AG20443 (cell line): ENCODE measurements at places on chromosomes 4 and X.

DNA sequence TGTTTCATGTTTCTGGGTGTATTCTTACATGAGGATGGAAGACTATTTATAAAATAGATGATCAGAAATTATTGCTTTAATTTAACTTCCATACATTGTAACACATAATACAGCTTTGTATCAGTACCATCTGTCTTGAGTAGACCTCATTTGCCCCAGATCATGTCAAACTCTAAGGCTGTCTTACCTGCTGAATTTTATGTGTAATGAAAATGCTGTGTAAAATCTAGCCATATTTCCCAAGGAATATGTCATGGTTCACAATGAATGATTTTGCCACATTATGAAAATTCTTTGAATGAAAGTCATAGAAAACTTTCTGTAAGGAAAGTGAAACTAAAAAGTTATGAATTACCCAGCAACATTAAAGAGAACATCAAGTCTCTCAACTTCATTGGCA, 7.4 kb downstream of the BDH2 start:
- DNase-seq: no peak

GRCh38 chrX:10483191-10483831, 137.1 kb downstream of the MID1 start:
- DNase-seq: no peak

DNA sequence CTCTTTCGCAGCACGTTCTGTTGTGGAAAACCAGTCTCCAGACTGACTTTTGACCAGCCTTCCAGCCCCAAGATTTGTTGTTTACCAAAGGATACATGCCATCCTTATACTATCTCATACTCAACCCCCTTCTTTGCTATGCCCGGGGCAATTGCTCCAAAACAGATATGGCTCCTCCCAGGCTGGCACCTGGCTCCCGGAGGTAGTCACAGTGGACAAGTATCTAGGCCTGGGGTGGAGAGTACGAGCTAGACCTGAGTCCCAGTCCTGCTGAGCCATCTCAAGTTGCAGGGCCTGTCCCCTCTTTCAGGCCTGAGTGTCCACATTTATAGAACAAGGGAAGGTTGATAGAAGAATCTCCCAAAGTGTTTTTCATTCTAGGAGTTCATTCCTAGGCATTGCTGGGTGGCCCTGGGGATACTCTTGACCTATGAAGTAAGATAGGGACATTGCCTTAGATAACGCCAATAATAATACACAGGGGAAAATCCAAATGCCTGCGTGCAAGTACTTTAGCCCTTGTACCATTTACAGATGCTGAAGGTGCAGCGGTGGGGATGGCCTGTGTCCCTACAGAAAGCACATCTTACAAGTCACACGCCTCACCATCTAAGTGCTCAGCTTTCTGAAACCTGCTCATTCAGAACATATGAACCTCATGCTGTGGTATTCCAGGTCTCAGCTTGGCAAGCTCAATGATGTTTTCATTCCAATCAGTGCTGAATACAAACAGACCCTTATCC, 136.7 kb upstream of the MAMLD1 start:
- no peak for DNase-seq

GRCh38 chr4:89722517-89722916, 114.4 kb downstream of the SNCA start:
- DNase-seq: no peak

- DNase-seq: no peak
These were observed 531.4 kb downstream of the INPP4B start for GRCh38 chr4:142314686-142315085.

GRCh38 chr4:4677556-4678522, 136.0 kb upstream of the STX18 start:
- DNase-seq: peak; percentile 80

DNA sequence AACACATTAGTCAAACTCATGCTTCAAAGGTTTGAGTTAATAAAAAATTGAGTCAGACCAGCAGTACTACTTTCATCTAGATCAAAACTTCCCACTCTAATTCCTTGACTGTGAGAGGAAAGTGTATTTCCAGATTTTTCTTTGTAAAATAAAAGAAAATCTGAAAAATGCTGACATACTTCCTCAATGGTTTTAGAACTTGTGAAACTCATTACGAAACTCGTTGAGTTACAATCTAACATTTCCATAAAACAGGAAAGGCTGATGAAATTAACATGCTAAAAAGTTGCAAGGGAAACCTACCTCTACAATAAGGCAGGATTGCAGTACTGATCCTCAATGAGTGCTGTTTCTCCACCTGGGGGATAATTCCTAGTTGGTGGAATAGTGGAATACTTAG, 217.8 kb upstream of the HCCS start:
- no peak for DNase-seq

DNA sequence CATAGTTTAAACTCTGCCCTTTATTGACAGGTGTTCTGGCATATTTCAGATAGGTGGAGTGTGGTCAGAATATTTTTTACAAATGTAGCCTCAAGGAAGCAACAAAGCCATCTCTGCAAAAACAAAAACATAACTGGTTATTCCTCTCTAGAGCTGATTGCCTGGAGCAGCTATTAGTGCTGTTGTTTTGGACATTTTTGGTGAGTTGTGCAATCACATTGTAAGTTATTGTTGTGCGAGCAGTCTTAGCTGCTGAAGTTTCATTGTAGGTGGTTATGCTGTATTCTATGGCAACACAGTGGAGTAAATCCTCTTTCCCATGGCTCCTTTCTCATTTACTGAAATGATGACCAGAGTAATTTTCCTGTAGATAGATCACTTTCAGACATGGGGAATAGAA, 1413.0 kb downstream of the PCDH7 start:
- DNase-seq: no peak

- peak; percentile 83 for DNase-seq
These were observed 968 bp upstream of the NELFA start for GRCh38 chr4:2009651-2010233.

DNA sequence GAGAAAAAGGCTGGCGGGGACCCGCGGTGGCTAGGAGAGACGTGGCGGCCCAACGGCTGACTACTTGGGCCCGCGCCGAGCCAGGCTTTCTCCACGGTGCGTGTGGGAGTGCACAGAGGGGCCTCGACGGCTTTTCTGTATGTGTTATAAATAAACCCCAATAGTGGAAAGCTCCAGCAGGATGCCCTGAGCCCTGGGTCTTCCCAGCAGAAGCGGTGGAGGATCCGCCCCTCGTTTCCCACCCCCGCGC, 268 bp upstream of the PRRG1 start:
- no peak for DNase-seq

DNA sequence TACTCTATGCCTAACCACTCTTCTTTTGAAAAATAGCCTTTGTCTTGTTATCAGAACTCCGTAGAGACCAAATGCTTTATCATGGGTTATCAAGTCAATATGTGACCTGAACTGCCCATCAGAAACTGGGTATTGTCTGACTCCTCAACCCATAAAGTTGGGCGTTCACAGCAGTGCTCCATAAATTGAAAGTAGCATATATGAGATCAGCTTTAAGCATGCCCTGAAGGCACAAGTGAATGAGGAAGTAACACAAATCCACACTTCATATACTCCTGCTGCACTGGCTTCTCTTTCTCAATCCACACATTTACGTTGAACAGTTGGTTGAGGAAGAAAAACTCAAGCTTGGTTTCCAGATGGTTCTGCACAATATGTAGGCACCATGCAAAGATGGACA, 1106.0 kb downstream of the STIM2 start:
- no peak for DNase-seq

GRCh38 chrX:15645266-15645665, 19.3 kb downstream of the CLTRN start:
- no peak for DNase-seq

DNA sequence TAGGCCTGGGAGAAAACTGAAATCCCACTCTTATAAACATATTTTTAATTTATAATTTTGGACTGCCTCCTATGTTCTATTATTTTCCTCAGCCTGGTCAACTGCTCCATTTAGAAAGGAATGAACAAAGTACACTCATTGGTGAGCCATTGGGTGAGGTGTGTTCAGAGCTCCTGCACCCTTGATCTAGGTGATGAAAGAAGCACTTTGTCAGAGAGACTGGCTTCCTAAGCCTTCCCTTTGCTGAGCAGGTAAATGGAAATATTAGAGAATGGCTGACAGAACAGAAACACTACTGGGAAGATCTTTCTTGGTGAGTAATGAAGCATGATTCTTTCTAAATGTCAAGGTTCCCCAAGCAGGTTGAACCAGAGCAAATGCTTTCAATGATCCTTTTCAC, 19.0 kb upstream of the ARHGAP24 start:
- no peak for DNase-seq
